BE2C (cell line): ENCODE measurements at places on chromosomes 2 and 18.

- no peak for DNase-seq
These were observed 103.5 kb upstream of the CTDP1 start for GRCh38 chr18:79575891-79576685.

GRCh38 chr18:2824865-2825264 is 21.9 kb upstream of the EMILIN2 start:
- no peak for DNase-seq

- no peak for DNase-seq
These were observed 657.8 kb downstream of the MBD2 start for GRCh38 chr18:53566626-53567025.

DNA sequence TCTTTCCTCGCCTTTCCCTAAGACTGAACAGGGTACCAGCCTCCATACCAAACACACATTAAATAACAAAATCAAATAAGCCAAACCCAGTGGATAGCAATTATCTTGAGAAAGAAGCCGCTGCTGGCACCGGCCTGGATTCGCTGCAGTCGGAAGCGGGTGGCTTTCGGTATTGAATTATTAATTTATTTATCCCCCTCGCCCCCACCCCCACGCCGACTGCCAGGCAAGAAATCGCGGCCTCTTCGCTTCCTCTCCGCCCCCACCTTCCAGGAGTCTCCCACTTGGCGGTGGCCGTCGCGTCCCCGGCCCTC is 370 bp upstream of the ZNF804A start:
- DNase-seq, result no peak

DNA sequence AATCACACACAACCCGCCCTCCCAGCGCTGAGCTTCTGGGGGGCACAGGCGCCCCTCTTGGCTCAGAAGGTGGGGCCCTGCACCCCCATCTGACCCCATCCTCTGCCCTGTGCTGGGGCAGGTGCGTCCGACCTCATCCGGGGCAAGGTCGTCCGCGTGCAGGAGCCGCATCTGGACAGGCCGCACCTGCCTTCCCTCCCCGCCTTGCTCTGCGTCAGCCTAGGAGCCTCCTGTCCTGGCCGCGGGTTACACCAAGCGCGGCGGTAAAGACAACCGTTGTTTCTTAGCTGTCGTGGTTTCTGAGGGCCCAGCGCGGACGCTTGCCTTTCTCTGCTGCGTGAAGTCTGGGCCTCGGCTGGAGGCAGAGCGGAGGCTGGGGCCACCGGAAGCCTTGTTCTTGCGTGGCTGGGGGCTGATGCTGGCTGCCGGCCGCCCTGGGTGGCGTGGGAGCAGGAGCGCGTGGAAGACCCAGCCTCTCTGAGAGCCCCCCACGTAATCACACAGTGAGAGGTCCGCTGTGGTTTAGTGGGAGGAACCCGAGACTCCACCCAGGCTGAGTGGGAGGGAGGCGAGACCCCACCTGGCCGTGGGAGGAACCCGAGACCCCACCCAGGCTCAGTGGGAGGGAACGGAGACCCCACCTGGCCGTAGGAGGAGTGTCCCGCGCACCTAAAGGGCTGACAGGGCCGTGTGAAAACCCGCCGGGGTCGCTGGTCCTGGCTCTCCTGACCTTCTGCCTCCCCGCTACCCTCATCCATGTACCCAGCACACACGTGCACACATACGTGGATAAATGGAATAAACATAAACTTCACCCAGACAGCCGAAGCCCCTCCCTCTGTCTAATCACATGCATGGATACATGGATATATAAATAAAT is 51.8 kb downstream of the KCNG2 start:
- DNase-seq, result no peak

DNA sequence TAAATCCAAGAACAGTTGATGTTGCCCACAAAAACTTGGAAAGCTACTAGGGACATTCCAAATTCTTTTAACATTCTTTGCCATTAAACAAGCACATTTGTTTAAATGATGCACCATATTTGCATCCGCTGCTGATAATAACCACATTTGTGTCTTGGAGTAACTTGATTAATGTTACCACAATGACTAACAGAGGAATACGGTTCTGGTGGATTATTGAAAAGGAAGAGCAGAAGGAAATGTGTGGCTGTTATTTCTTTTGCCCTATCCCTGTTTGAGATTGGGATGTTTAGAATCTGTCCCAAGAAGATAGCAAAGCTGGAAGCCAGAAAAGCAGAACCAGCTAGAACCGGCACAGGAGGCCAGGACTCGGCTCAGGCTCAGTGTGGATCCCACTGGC is 39.2 kb upstream of the RASGRP3 start:
- no peak for DNase-seq

DNA sequence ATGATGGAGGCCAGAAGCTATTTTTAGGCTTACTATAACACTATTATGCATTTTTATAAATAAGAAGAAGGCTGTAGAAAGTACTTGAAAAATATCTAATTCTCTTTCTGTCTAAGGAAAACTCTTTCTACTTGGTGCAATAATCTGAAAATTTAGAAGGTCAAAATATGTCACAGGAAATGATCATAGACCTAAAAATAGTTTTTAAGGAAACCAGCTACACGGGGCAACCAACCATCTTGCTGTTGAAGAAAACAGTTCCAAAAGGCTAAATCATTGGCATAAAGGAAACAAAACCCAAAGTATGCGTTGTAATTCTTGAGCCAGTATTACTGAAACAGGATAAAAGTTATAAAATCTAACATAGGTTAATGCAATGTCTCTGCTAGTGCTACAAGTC is 40.2 kb downstream of the SOCS6 start:
- DNase-seq, result no peak

GRCh38 chr2:235049719-235050118 is 97.9 kb downstream of the SH3BP4 start:
- peak; percentile 66 for DNase-seq

DNA sequence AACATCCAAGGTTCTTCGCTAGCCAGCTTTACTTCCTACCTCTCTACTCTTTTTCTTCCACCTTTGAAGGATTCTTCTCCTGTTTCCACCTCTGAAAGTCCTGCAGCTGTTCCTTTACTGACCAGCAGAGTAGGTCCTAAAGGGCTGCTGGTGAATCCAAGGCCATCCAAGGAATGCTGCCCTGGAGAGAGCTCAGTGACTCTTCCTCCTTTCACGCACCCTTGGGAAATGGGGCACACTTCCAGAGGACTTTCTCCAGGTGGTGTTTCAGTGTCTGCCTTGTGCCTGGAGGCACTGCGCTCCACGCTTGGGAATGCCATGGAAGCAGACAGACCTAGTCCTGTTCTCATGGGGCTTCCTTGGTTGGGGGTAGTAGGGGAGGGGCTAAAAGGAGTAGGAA is 45.4 kb downstream of the SLC16A14 start:
- no peak for DNase-seq

DNA sequence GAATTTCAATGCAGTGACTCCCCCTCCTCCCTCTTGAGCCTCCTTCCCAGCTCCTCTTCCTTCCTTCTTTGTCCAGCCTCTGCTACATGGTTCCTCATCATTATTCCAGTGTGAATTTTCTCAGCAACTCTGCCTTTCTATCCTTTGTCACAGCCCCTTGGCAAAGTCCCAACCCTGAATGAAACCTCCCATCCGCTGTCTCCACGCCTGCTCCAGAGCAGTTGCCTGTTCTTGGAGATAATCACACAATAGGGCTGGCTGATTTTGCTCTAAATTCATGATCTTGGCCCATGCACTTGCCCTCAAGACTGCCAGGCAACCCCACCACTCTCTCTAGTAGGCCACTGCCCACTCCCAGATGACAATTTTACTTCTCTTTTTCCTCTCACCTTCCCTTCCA is 61.4 kb downstream of the BCL2L11 start:
- no peak for DNase-seq

DNA sequence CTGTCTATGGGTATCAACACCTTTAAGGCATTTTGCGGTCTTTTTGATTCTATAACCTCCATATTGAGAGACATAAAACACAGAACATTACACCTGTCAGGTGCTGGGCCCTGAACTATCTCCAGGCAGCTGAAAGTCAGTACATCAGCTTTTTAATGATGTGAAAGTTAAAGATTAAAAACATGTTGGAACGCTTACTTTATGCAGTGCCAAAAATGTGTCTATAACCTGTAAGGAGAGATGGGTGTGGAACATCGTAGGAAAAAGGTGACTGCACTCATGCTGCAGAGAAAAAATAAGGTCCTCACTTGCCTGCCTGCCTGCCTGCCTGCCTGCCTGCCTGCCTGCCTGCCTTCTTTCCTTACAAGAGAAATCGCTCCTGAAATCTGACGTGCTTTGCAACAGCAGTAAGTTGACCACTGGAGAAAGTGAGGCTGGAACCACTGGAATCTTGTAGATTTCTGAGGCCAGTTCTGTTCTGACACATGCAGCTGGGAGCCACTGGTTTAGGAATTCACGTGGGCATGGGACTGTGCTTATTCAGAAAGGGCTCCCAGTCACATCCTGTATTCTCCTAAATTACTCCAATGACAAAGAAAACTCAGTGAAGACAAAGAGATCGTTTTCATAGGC is 34.1 kb downstream of the BCL11A start:
- no peak for DNase-seq

DNA sequence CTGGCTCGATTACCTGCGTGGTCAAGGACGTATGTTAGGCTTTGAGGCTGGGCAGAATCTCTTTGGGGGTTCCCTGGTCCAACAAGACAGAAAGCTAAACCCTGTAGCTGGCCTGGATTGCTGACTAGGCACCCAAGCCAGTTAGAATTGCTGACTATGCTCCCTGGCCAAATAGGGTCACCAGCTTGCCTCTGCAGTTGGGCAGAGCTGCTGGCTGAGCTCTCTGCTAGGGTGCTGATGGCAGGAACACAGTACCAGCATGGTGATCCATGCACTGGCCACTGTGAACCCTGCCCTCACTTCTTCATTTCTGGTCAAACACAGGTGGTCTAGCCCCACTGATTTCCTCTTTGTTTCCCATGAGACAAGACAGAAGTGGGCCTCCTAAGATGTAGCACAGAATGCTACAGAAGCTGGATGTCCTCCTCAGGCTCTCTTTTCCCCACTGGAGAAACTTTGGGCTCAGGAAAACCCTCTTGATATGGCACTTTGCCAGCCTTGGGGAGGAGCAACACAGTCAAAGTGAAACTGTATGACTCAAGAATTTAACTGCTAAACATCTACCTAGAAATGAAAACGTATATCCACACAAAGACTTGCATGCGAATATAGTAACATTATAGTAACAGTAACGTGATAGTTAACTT is 20.8 kb downstream of the SP140L start:
- DNase-seq, result no peak

- DNase-seq, result no peak
These were observed 30.3 kb downstream of the STEAP3 start for GRCh38 chr2:119253760-119254600.

GRCh38 chr2:107362993-107363392 is 463.7 kb upstream of the RGPD4 start:
- DNase-seq, result no peak

DNA sequence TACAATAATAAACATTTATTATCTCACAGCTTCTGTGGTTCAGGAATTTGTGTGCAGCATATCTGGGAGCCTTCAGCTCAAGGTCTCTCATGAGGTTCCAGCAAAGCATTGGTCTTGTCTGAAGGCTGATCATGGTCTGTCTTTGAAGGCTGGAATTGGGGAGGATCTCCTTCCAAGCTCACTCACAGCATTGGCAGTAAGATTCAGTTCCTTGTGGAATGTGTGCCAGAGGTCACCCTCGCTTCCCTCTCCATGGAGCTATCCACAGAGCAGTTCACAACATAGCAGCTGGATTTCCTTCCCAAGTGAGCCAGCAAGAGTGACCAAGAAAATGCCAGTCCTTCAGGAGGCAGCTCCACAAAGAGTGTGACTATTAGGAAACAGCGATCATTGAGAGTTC is 202.2 kb upstream of the ST6GAL2 start:
- no peak for DNase-seq

- DNase-seq, result peak; percentile 55
These were observed 188.0 kb downstream of the CDH7 start for GRCh38 chr18:65938592-65939372.

DNA sequence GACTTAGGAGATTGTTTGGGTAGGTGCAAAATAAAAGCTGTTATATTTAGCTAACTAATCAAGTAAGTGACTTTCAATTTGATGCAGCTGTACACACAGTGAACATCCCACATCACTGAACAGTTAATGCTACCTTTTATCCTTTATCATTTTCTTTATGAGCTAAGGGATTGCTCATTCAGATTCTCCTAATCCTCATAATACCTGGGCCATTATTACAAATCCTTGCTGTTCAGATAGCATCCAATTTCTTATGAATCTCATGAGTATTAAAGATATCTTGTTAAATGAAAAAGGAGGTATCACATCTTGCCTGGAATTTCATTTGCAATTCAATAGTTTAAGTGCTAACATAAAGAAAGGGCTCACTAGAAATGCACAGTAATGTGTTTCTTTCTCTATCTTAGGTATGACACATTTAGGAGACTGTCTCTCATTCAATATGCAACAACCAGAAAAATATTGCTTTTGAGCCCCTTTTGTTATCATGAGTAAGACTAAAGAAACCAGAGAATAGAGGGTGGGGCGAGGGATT is 918.5 kb downstream of the CBLN2 start:
- DNase-seq, result no peak

GRCh38 chr2:3476985-3477327 is 42.4 kb downstream of the ADI1 start:
- no peak for DNase-seq

DNA sequence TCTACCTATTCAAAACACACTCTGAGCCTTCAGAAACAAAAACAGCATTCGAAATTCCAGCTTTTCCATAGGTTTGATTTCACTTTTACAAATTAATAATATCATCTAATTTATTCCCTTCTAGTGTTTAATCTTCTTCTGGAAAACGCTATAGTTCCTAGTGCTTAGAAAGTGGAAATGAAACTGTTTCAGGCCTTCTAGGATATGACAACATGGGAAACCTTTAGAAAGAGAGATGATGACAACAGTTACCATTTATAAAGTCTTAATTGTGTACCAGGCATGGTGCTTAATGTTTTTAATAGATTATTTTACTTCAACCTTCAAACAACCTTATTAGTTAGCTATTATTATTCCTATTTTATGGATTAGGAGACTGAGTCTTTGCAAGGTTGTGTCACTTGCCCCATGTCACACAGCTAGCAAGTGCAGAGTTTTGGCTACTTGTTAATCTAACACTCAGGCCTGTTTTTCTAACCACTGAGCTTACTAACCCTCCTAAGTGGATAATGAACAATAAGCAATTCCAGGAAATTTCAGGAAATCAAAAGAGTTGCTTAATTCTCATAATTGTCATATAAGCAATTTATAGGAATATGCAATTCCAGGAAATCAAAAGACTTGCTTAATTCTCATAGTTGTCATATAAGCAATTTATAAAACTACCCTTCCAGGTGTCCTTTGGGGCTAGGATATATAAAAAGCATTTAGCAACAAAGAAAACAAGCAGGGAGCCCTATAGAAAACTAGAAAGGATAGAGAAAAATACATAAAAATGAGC is 206.0 kb downstream of the ZNF521 start:
- no peak for DNase-seq

- peak; percentile 44 for DNase-seq
These were observed 154.8 kb downstream of the ZNF236 start for GRCh38 chr18:76977108-76977621.

GRCh38 chr18:58303363-58303762 is 259.3 kb downstream of the NEDD4L start:
- no peak for DNase-seq

GRCh38 chr2:107569496-107569895 is 257.2 kb upstream of the RGPD4 start:
- no peak for DNase-seq
